ENCODE measurements at places on chromosomes 12 and 14. TPM values are rescaled to one million over a fixed set of nuclear protein-coding genes. Genes with fewer than 3 reads are reported as not detected.

Gene OTUB2
- total RNA-seq = 2.5 TPM

Gene ACOT6
- 0.27 TPM for total RNA-seq

Gene TBX5
- total RNA-seq = not detected

Gene E2F7
- not detected for total RNA-seq

Gene PZP
- total RNA-seq = not detected

Gene DACT1
- total RNA-seq = 7.5 TPM

Gene CNTN1
- not detected for total RNA-seq

Gene MIP
- total RNA-seq = not detected

Gene FBXO21
- total RNA-seq = 52.4 TPM

Gene MANSC4
- not detected for total RNA-seq

Gene MARCHF9
- 44.4 TPM for total RNA-seq

Gene C12orf76
- total RNA-seq = 30.0 TPM

Gene HOTAIR
- not detected for total RNA-seq

Gene SIX1
- not detected for total RNA-seq

Gene ZCRB1
- total RNA-seq = 46.0 TPM

Gene ZNF641
- total RNA-seq = 50.3 TPM

Gene COCH
- not detected for total RNA-seq

Gene PLBD1
- total RNA-seq = 1.00 TPM

Gene ZNF385A
- total RNA-seq = 1.4 TPM

Gene GNB3
- 11.8 TPM for total RNA-seq

Gene CLEC9A
- total RNA-seq = not detected

Gene LALBA
- total RNA-seq = not detected

Gene TEP1
- 56.0 TPM for total RNA-seq

Gene APOF
- total RNA-seq = not detected

Gene EIF2B1
- total RNA-seq = 49.5 TPM

Gene PLEKHD1
- total RNA-seq = 0.30 TPM

Gene DICER1
- total RNA-seq = 69.9 TPM
